Femur (tissue), 1 donor: ENCODE measurements at places on chromosomes 2 and 18.

DNA sequence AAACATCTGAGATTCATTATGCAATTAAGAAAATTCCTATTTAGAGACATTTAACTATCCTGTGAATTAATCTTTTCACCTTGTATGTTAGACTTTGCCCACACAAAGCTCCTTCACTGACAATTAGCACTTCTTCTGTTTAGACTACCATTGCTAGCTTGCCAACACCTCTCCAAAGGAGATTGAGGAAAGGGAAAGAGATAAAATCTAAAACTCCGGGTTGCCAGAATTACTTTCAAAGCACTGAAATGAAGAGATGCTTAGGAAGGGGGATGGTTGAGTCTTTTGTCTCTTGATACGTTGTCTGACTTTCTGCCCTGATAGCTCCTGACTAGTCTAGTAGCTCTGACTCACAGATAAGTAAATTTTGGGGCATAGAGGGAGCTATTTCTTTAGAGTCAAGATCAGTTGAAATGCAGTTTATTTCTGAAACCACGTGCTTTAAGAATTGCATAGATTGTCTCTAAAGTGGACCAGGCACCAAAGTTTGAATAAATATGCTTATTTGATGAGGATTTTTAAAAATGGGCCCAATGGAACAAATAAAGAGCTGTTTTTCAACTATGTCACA, 74.1 kb upstream of the DSEL start:
- no peak for DNase-seq

GRCh38 chr2:221911890-221912289, 339.8 kb upstream of the EPHA4 start:
- DNase-seq = no peak

- no peak for DNase-seq
Measured at GRCh38 chr2:8053216-8053615, 628.6 kb upstream of the ID2 start.

- no peak for DNase-seq
Measured at GRCh38 chr2:241218131-241219029, 29.9 kb downstream of the ANO7 start.

- peak; percentile 80 for DNase-seq
Measured at GRCh38 chr2:236507393-236508085, 62.1 kb upstream of the ACKR3 start.

DNA sequence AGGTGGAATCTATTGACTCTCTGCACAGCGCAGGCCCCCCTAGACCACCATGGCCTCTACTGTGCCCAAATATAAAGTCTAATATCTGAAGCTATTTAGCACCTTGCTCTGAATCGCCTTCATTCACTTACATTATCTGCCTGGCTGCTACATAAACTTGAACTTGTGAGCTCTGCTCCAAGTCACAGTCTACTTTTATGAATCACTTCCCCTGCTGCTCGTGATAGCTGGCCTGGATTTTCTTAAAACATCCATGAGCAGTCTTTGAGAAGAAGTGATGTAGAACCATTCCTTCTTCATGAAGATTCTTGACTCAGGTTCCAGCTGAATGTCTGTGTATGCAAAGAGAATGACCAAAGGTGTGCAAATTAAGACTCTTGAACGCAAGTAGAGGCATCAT, 359.5 kb downstream of the RND3 start:
- no peak for DNase-seq

GRCh38 chr18:41418598-41418997, 536.4 kb upstream of the PIK3C3 start:
- no peak for DNase-seq

DNA sequence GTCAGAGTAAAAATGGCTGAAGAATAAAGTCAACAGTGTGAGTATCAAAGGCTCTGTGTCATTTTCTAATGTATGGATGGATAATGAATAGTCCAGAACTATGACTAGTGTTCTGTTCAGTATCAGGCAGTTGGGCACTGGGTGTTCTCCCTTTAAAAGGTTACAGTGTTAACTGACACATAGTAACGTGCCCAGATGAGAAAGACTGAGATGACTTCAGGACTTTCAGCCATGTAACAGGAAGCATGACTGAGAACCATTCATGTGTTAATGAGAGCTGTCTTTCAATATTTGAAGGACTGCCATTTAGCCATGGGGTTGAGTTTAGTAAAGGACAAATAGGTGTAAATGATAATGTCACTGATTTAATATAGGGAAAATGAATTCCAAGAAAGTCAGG, 187.1 kb downstream of the GULP1 start:
- no peak for DNase-seq

DNA sequence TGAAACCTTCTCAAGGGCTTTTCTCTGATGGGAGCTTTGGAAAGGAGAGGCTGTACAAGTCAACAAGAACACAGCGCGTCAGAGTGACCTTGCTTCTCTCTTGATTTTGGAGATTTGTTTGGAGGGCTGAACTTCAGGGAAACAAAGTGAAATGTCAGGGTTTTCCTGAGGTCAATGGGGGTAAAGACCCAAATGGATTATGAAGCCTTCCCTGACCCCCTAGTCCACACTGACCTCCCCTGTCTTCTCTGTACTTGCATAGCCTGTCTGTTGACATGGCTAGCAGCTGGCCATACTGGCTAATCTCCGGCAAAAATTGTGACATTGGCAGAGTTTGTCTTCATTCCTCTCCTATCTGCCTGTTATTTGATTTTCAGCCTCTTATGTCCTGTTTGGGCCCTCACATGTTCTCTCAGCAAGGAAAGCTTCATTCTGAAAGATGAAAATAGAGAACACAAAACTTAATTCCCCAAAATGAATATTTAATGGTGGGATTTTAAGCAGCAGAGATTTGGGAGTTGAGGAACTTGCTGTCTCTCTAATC, 149.3 kb upstream of the HAAO start:
- DNase-seq = no peak

- DNase-seq = no peak
Measured at GRCh38 chr2:177554365-177554764, 161.8 kb downstream of the AGPS start.

DNA sequence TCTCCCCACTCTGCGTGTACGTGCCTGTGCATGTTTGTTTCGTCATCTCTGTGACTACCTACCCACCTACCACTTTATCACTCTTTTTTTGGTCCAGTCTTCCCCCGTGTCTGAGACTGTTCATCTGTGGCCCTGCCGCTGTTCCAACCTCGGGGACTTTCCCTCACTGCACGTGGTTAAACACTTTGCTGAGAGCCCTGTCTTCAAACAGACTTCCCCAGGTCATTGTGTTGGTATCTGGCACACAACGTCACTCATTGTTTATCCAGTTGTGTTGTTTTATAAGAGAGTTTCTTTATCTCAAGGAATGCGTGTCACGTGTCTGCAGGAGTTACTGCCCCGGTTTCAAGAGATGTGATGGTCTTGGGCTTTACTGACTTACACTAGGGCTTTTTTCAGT, 262.0 kb upstream of the RASGRP3 start:
- no peak for DNase-seq

DNA sequence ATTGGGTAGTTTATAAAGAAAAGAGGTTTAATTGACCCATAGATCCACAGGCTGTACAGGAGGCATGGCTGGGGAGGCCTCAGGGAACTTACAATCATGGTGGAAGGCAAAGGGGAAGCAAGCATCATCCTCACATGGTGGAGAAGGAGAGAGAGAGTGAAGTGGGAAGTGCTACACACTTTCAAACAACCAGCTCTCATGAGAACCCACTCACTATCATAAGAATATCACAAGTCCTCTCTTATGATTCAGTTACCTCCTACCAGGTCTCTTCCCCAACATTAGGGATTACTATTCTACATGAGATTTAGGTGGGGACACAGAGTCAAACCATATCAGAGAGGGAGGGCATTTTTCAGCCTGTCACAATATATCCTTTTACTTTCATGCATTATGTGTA, 22.7 kb upstream of the DOCK10 start:
- DNase-seq = no peak

GRCh38 chr2:12163866-12164265, 417.4 kb downstream of the LPIN1 start:
- no peak for DNase-seq

DNA sequence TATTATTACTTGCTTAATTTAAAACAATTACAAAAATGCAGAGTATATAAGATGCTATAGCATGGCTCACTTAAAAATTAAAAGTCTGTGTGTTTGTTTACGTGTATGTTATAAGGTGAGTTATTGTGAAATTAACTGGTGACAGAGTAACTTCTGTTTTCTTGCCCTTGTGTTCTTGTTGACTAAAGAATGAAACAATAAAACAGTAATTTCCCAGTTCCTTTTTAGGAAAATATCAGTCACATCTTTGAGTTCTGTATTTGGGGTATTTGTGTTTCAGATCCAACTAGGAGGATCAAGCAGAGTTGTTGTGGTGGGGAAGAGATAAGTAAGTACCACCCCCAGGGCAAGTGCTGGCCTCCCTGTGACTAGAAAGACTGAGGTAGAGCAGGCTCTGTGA, 143.6 kb downstream of the CCDC148 start:
- no peak for DNase-seq

- no peak for DNase-seq
Measured at GRCh38 chr18:59740141-59740540, 42.9 kb upstream of the CCBE1 start.

GRCh38 chr18:48780201-48780912, 170.4 kb downstream of the SMAD7 start:
- DNase-seq = no peak

DNA sequence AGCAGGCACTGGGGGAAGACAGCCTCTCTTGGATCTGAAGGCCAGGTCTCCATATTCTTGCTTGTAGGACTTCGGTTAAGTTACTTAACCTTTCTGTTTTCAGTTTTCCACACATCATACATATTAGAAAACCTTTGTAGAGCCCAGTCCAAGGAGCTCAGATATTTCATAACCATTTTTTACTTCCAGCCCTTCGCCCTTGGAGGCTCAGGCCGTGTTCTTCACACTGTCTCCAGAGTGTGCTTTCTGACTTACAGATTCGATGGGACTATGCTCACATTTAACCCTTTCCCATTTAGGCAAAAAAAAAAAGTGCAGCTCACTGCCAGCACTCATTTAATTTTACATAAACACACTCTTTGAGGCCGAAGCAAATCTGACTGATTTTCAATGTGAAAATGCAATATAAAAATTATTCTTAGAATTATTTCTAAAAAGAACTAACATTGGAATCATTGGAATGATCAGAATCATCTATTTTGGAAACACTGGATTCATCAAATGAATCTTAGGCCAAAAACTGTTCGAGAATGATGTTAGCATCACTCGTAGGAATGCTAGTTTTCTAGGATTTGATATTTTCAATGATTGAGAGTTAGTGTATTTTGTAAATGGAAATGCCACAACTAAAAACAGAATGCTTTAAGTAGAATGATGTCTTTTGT, 55.0 kb downstream of the MTHFD2 start:
- DNase-seq = no peak

GRCh38 chr2:49954059-49954458, 799.7 kb upstream of the FSHR start:
- no peak for DNase-seq

GRCh38 chr2:168490946-168491605, 35.0 kb downstream of the CERS6 start:
- DNase-seq = no peak

GRCh38 chr2:69059731-69060290, 46.8 kb downstream of the ANTXR1 start:
- DNase-seq = no peak

DNA sequence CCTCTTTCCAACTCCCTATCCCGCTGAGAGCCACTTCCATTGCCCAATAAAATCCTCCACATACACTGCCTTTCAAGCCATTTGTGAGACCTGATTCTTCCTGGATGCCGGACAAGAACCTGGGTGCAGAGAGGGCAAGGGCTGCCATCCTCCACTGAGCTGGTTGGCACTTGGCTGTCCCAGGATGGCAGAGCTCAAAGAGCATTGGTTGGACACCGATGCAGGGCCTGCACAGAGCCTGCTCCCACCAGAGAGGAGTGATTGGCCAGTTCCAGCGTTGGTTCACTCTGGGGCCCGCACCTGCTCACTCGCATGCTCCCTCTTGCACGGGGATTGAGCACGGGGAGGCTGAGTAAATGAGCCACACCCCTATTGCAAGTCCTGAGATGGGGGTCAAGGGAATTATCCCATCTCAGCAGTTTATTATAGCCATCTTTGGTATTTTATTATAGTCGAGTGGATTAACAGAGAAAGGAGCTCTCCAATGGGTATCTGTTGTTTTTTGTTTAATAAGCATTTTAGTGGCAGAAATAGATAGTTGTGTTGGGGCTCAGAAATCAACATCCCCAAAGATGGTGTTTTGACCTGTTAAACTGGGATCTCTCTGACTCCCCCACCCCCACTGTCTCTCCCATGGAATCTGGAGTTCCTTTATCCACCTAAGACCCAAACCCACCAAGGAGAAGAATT, 19.8 kb upstream of the MGAT4A start:
- no peak for DNase-seq

DNA sequence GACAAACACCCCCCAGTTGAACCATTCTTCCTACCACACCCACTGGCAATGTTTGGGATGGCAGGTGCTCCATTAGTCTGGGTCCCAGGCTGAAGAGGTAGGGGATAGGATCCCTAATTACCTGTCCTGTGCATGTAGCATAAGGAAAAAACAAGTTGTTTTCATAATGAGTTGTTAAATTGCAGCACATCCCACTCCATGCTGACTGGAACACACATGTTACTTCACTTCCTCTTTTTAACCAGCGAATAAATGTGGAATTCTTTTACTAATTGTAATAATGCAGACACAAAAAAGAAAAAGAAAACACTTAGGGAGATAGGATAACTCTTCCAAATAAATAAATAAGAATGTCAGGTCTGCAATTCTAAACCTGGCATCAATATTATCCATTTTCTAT, 11.8 kb upstream of the CBLN2 start:
- no peak for DNase-seq

DNA sequence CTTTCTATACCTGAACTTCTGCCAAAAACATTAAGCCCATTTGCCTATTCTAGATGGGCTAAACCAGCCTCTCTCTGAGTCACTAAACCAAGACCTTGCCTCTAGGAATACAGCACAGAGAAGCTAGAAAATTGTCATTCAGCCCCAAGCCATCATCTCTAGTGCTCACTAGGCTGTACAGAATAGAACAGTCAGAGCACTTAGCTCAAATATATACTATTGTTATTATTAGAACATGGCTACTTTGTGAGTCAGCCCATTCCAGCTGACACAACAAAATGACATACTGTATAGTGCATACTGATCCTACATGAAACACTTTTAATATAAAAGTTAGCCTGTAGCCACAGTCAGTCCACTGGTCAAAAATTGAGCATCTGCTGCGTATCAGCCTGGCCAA, 418.8 kb downstream of the NRXN1 start:
- DNase-seq = no peak

- DNase-seq = no peak
Measured at GRCh38 chr2:118530976-118531375, 316.5 kb downstream of the EN1 start.
